Breast epithelium (tissue), 4 donors: ENCODE measurements at places on chromosomes 12 and 14. TPM values are rescaled to one million over a fixed set of nuclear protein-coding genes. Genes with fewer than 3 reads are reported as not detected.

DNA sequence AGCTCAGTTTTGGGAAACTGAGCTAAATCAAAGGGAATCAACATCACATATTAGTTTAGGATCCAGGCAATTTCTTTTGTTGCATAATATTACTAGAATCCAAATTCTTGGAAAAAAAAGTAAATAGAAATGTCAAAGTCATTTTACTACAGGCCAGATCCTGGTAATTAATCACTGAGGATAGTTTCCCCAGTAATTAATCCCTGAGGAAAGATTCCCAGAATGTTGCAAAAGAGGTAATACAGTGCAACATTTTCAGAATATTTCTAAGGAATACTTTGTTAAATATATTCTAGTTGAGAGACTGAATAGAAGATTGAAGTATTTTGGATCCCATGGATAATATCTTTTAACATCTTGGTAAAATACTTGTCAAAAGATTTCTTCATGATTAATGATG lies 207.0 kb upstream of the GARIN2 start:
- H3K36me3 ChIP-seq = no peaks in the 10 kb centered on the region
- no peak for DNase-seq
- H3K27me3 ChIP-seq = no peaks in the 10 kb centered on the region
- no peak overlapping the region for H3K4me3 ChIP-seq

DNA sequence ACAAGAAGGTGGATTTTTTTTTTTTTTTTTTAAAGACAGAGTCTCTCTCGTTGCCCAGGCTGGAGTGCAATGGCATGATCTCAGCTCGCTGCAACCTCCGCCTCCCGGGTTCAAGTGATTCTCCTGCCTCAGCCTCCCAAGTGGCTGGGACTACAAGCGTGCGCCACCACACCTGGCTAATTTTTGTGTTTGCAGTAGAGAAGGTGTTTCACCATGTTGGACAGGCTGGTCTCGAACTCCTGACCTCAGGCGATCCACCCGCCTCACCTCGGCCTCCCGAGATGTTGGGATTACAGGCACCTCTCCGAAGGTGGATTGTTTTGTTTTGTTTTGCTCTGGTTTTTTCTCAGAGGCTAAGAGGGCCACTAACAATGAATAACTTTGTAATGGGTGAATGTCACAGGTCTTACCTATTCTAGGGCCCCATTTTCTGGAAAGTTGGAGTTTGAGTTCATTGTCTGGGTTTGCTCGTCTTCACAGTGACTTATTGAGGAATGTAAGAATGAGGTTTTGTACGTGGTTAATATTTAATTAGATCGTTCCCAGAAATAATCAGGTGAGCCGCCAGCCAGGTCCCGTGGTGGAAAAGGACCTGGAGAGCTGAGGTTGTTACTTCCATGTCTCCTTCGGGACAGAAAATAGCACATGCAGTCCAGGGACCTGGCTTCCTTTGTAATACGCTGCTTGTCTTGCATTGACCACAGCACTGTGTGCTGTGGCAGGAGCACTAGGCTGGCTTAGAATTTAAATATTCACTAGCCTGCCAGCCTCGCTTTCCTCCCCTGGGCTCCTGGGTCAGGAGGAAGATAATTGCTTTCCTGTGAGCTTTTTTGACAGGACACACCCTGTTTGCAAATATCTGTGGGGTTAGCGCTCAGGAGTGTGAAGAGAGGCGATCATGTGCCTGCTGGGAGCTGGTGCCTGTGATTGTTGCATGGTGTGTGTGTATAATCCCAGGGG lies 2.3 kb downstream of the HIP1R start:
- DNase-seq = no peak
- no peak overlapping the region for H3K4me3 ChIP-seq
- H3K4me1 ChIP-seq = no peaks in the 10 kb centered on the region
- no peaks in the 10 kb centered on the region for H3K27me3 ChIP-seq

DNA sequence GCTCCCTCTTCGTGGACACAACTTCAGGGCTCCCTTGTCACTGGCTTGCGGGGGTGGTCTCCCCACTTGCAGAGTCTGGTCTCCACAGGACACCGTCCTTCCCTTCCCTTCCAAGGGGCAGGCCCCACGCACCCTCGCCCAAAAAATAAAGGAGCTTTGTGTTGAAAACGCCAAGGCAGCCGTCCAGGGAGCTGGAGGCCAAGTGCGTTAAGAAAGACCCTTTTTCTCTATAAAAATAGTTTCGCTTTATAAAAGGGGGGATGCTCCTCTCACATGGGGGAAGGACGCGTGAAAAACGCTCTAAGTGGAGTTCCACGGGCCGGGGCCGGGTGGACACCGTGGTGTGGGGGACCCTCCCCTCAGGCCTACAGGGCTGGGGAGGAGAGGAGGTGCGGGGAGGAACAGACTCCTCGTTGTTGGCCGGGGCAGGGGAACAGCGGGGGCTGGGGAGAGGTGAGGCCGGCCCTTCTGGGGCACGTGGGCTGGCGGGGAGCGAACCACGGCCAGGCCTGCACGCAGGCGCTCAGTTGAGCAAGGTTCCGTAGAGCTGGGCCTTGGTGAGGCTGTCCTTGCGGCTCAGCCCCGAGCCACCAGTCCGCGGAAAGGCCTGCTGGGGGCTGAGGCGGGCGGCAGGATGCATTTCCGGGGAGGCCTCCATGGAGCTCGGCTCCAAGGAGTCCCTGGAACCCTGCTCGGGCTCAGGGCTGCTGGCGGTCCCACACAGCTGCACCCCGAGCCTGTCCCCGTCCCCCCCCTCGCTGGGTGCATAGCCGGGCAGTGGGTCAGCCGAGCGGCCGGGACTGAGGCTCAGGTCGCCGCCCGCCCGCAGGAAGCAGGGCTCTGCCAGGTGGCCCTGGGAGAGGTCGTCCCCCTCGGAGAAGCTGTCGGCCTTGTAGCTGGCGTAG lies 49.5 kb downstream of the BEGAIN start:
- peak; percentile 77 for DNase-seq
- H3K4me1 ChIP-seq = peaks cover 23% of the 10 kb centered on the region
- H3K27ac ChIP-seq = peak overlapping the region; percentile 66
- no peaks in the 10 kb centered on the region for H3K27me3 ChIP-seq

The ACOT6 gene
- not detected for total RNA-seq

DNA sequence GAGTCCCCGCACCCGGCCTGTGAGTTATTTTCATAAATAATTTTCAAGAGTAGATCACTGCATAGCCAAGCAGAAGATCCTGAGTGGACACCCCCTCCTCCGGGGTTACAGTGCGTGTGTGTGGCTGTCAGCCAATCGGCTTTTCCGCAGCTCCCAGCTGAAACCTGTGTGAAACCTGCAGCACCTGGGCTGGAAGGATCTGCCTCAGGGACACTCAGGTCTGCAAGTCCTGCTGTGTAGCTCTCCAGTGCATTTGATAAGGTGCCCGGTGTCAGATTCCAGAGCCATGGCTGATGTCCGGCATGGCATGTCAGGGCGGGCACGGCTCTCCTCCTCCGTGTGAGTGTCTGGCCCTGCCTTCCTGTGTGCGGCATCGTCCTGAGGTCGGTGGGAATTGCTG lies 124.8 kb downstream of the GLT1D1 start:
- H3K27ac ChIP-seq = no peak overlapping the region
- DNase-seq = no peak
- H3K36me3 ChIP-seq = no peaks in the 10 kb centered on the region
- H3K4me1 ChIP-seq = no peaks in the 10 kb centered on the region

The MYF6 gene
- not detected for total RNA-seq

GRCh38 chr14:92005019-92005418 lies 34.8 kb downstream of the TRIP11 start:
- no peaks in the 10 kb centered on the region for H3K27me3 ChIP-seq
- no peaks in the 10 kb centered on the region for H3K4me1 ChIP-seq
- no peaks in the 10 kb centered on the region for H3K36me3 ChIP-seq
- H3K27ac ChIP-seq = no peak overlapping the region

GRCh38 chr14:60775296-60775695 lies 40.7 kb downstream of the MNAT1 start:
- H3K27ac ChIP-seq = no peak overlapping the region
- no peaks in the 10 kb centered on the region for H3K36me3 ChIP-seq
- H3K4me3 ChIP-seq = no peak overlapping the region
- no peak for DNase-seq
- no peaks in the 10 kb centered on the region for H3K27me3 ChIP-seq
- H3K4me1 ChIP-seq = peaks cover 3% of the 10 kb centered on the region

GRCh38 chr14:74424606-74425005 lies 1.4 kb downstream of the SYNDIG1L start:
- H3K36me3 ChIP-seq = no peaks in the 10 kb centered on the region
- peaks cover 21% of the 10 kb centered on the region for H3K27me3 ChIP-seq
- H3K4me3 ChIP-seq = no peak overlapping the region
- no peak for DNase-seq
- no peaks in the 10 kb centered on the region for H3K4me1 ChIP-seq

- no peaks in the 10 kb centered on the region for H3K36me3 ChIP-seq
- DNase-seq = no peak
- no peaks in the 10 kb centered on the region for H3K4me1 ChIP-seq
- H3K27ac ChIP-seq = no peak overlapping the region
- no peaks in the 10 kb centered on the region for H3K27me3 ChIP-seq
These were observed 409.2 kb upstream of the TMPO start for GRCh38 chr12:98106031-98106683.

The ZFHX2 gene
- total RNA-seq = 1.2 TPM

DNA sequence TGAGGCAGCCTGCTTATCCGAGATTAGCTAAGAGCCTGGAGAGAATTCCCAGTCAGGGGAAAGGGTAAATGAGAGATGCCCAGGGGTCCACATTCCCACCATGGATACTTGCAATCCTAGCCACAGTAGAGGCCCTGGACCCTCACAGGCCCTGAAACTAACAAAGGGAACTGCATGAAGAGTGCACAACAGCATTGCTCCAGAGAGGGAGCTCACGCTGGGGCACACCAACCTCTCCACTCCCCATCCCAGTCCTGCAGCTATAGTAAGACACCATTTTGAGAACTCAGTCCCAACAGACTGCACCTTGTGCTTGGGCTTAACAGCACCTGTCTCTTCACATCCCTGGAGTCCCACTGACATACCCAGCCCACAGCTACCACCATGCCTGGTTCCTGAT lies 30.5 kb downstream of the CEP83 start:
- DNase-seq = no peak
- no peaks in the 10 kb centered on the region for H3K4me1 ChIP-seq
- no peak overlapping the region for H3K27ac ChIP-seq
- no peaks in the 10 kb centered on the region for H3K27me3 ChIP-seq

The LRRC10 gene
- not detected for total RNA-seq

The VEZT gene
- total RNA-seq = 72.8 TPM

DNA sequence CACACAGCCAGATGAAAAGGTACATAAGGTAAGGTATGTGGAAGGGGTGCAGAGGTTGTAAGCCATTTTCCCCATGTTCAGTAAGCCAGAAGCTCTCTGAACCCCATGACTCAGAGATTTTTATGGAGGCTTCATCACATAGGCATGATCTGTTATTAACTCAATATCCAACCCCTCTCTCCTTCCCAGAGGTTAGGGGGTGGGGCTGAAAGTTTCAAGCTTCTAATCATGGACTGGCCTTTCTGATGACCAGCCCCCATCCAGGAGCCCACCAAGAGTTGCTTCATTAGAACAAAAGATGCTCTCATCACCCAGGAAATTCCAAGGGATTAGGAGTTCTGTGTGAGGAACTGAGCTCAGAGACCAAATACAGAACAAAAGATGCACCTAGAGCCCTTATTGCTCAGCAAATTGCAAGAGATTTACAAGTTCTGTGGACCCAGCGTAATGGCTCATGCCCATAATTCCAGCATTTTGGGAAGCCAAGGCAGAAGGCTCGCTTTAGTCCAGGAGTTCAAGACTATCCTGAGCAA lies 103.2 kb upstream of the DAAM1 start:
- no peak for DNase-seq
- H3K27me3 ChIP-seq = no peaks in the 10 kb centered on the region
- H3K27ac ChIP-seq = no peak overlapping the region
- H3K4me3 ChIP-seq = no peak overlapping the region
- H3K4me1 ChIP-seq = no peaks in the 10 kb centered on the region

DNA sequence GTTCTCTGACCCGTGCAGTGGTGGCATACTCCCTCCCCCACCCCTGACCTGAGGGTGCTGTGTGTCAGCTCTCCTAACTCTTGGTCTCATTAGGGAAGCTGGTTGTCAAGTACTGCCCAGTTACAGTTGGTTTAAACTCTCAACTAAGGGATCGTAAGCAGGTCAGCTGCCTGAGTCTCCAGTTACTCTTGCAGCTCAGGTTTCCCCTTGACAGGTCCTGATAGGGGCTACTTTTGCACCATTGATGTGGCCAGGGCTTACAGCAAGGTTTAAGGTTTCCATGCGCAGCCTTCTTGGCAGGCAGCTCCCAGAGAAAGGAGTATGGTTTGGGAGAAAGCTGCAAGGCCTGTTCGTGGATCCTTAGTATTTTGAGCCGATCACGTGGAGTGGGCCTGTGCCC lies 74.5 kb downstream of the ETV6 start:
- no peaks in the 10 kb centered on the region for H3K27me3 ChIP-seq
- no peaks in the 10 kb centered on the region for H3K36me3 ChIP-seq
- DNase-seq = no peak
- peaks cover 36% of the 10 kb centered on the region for H3K4me1 ChIP-seq
- H3K4me3 ChIP-seq = no peak overlapping the region

The CCDC196 gene
- total RNA-seq = not detected

DNA sequence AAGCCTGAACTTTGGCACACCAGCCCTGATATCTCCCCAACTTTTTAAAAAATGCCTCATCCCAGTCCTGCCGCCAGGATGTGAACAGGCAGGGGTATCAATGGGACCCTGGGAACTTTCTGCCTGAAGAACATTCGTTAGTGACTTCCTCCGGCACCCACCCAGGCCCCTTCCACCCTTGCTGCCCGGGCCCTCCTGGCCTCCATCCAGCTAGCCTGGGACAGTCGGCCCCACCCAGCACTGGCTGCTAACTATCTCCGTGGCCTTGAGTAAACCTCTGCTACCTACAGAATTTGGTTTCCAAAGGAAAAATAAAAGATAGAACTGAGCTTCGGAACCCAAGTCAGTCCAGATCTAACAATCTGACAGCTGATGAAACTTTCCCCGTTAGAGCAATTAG lies 14.3 kb downstream of the SCARB1 start:
- no peaks in the 10 kb centered on the region for H3K36me3 ChIP-seq
- H3K4me1 ChIP-seq = no peaks in the 10 kb centered on the region
- no peak overlapping the region for H3K4me3 ChIP-seq
- H3K27ac ChIP-seq = peak overlapping the region; percentile 52

GRCh38 chr12:109099431-109100020 lies 2.1 kb downstream of the UNG start:
- H3K27ac ChIP-seq = peak overlapping the region; percentile 87
- H3K36me3 ChIP-seq = no peaks in the 10 kb centered on the region
- peaks cover 11% of the 10 kb centered on the region for H3K4me1 ChIP-seq
- DNase-seq = no peak

The DBX2 gene
- 0.33 TPM for total RNA-seq

The TMPRSS12 gene
- total RNA-seq = not detected
